ENCODE measurements at places on chromosomes 5 and 9.

- DNase-seq = no peak
Measured at GRCh38 chr5:103333376-103333775, 74.8 kb downstream of the MACIR start.

DNA sequence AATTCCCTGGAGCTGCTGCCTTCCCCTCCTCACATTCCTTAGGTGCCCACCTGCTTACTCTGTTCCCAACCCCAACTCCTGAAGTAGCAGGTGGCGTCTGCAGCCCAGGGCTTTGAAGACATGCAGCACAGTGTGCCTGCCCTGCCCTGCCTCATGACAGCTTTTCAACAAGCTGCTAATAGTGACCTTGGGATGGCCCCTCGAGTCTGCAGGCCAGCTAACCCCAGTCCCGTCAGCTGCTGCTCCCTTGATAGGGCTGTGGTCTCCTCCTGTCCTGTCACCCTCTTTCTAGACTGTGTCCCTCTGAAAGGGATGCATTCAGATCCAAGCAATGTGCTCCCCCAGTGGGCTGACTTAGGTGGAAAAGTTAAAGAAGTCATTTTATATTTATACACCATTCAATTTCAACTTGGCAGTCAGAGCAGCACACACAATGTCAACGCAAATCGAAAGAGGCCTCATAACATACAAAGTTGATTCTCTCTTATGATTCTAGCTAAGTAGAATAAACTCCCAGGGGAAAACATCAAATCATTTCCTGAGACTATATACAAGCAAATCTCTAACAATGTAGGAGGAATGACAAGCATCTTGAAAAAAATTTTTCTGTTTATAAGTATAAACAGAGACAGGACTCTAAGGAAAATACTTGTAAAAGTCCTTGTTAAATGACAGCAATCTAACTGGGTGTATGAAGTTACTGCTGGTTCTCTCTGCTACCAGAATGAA lies 37.9 kb downstream of the ADRB2 start:
- DNase-seq = no peak

- peak; percentile 77 for DNase-seq
Measured at GRCh38 chr5:157858527-157859226, at the start of gene CLINT1. TSS of gene CLINT1 (minus strand) at chr5:157859145. CDS start at chr5:157858970, 175 bp downstream.

DNA sequence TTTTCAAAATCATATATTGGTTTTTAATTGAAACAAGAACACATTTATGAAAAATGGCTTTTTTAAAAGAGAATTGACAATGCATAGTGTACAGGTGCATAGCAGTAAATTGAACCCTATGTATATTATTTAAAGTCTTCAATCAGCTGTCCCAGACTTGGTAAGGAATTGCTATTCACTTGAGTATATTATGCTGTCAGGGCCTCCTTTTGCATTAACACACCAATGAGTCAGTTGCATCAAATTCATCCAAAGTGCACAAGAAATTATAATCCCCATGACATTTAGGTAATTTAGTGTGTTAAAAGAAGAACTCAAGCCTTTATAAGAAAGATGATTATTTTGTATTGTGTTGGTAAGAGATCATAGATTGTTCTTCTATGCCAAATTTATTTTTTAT lies 748.8 kb upstream of the RIOK2 start:
- no peak for DNase-seq

- DNase-seq = no peak
Measured at GRCh38 chr5:93107805-93108520, 473.1 kb downstream of the NR2F1-AS1 start.

GRCh38 chr5:94366811-94367210 lies 251.6 kb downstream of the KIAA0825 start:
- DNase-seq = no peak

DNA sequence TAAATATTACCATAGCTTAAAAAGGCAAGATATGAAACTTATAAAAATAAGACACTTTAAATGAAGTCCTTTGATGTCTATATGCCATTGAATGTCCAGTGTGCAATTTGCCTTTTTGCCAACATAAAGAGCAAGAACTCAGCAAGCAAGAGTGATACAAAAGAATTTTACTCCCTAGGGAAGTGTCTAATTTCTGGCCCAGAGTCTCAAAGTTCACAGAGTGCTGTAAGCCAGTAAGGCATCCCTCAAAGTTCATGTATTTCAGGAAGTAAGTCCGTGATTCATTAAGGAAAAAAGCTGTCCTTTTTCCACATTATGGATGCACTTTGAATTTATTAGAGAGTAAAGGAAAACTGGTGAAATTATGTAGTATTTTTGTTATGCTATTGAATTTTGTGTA lies 185.2 kb downstream of the CCDC171 start:
- no peak for DNase-seq

- no peak for DNase-seq
Measured at GRCh38 chr5:119996128-119996527, 366.8 kb downstream of the FAM170A start.

DNA sequence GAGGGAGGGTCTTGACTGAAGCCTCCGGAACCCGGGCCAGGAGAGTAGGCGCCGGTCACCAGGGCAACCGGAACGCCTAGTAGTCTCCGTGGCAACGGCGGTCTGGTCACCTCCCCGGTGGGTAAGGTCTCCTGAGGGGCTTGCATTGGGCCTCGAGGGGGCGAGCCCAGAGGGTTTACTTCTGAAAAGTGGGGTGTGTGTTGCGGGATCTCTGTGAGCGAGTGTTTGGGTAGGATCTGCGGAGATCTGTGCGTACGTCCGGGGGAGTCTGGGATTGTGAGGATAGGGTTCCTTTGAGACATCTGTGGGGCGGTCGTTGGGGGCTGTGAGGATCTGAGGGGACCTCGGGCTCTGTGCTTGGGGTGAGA lies at the start of gene FAM221B:
Gene FAM221B, minus strand, starts transcription at position 17 of the 368 bp plus-strand sequence. CDS start 2,571 bp downstream, outside the sequence.
- no peak for DNase-seq

DNA sequence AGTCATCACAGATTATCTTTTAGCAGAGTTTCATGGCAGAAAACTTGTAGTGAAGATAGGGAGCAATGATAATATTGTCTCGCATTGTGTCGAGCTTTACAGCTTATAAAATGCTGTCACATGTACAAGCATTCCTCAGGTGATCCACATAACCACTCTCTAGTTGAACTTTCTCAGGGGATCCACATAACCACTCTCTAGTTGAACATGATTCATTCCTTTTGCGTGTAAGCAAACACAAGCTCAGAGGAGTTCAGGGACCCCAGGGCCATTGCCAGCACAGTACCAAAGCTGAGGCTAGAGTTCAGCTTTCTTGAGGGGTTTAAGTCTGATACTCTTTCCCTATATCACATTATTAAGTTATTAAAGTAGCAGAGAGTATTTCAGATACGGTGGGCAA lies 86.7 kb downstream of the CDH6 start:
- DNase-seq = peak; percentile 34

- DNase-seq = no peak
Measured at GRCh38 chr5:78879516-78879915, 105.6 kb downstream of the ARSB start.

- no peak for DNase-seq
Measured at GRCh38 chr5:180649297-180650039, at the start of gene FLT4. TSS of gene FLT4 (minus strand) at chr5:180649600. CDS start at chr5:180649545, 55 bp downstream.

All from kidney glomerular epithelial cell (primary cell).